ENCODE measurements at places on chromosomes 12 and 14. TPM values are rescaled to one million over a fixed set of nuclear protein-coding genes. Genes with fewer than 3 reads are reported as not detected.

The NIN gene
- polyA plus RNA-seq: 30.5 TPM

The RTL1 gene
- polyA plus RNA-seq: not detected

The ANKRD33 gene
- not detected for polyA plus RNA-seq

The CD163L1 gene
- 2.5 TPM for polyA plus RNA-seq

The SLC24A4 gene
- polyA plus RNA-seq: not detected

The GYS2 gene
- polyA plus RNA-seq: not detected

The SMCO3 gene
- 0.35 TPM for polyA plus RNA-seq

The ERBB3 gene
- polyA plus RNA-seq: not detected

The PFKM gene
- polyA plus RNA-seq: 53.4 TPM

The VDR gene
- polyA plus RNA-seq: 3.5 TPM

The VRTN gene
- not detected for polyA plus RNA-seq

The GLIPR1L1 gene
- polyA plus RNA-seq: not detected

The CCDC177 gene
- polyA plus RNA-seq: not detected

The RIPK3 gene
- 8.0 TPM for polyA plus RNA-seq

The DCN gene
- polyA plus RNA-seq: 0.33 TPM

The IAPP gene
- not detected for polyA plus RNA-seq

The HCAR1 gene
- not detected for polyA plus RNA-seq

The HCFC2 gene
- 11.8 TPM for polyA plus RNA-seq

The SERPINA9 gene
- not detected for polyA plus RNA-seq

The TAS2R10 gene
- polyA plus RNA-seq: 0.28 TPM

The PIANP gene
- polyA plus RNA-seq: 0.12 TPM

The CELA1 gene
- not detected for polyA plus RNA-seq

The KLRB1 gene
- not detected for polyA plus RNA-seq

The P2RX4 gene
- 23.7 TPM for polyA plus RNA-seq

The GZMB gene
- polyA plus RNA-seq: not detected

The GLT1D1 gene
- polyA plus RNA-seq: 1.5 TPM

The AJUBA gene
- not detected for polyA plus RNA-seq

The CCDC175 gene
- polyA plus RNA-seq: not detected
